Activated CD4-positive, alpha-beta T cell treated with anti-CD3 and anti-CD28 coated beads for 4 hours (primary cell): ENCODE measurements at places on chromosomes 1 and 21.

GRCh38 chr21:17784180-17784598, 35.0 kb downstream of the C21orf91 start:
- DNase-seq, result no peak

DNA sequence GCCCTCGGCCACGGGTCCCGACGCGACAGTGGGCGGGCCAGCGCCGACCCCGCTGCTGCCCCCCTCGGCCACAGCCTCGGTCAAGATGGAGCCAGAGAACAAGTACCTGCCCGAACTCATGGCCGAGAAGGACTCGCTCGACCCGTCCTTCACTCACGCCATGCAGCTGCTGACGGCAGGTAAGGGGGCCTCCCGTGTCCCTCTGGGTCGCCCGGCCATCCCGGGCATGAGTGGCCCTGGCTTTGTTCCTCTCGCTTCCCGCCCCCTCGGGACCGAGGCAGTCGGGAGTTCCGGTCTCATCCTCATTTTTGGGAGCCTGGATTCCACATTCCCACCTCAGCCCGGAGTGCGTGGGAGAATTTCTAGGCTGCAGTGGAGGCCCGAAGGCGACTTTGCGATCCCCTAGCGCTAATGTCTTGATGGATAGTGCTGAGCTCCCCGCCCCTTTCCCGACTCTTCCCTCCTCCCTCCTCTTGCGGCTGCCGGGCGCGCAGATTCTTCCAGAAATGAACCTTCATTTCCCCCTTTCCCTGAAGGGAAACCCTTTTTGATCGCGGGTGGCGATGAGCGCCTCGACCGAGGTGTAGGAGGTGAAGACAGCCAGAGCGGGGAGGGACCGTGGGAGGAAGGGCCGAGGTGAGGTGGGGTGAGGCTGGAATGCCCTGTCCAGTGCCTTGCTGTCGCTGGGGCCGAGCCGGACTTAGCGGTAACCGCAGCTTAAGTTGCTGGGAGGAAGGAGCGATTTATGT, 705 bp downstream of the KHDRBS1 start:
- peak; percentile 12 for DNase-seq

- no peak for DNase-seq
Observed at GRCh38 chr1:36067871-36068270, 16.0 kb upstream of the TEKT2 start.

DNA sequence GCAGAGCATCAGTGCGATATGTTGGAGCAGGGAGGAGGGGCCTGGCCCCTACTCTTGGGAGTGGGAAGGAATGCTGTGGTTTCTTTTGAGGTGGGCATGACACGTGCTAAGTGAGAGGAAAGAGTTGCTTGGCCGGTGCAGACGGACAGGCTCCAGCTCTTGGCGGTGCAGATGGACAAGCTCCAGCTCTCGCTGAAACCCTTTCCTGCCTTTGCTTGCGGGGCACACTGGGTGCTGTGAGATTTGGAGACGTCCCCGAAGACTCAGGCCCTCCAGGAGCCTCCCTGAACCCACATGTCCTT, 15.9 kb downstream of the PDXK start:
- no peak for DNase-seq

GRCh38 chr1:65357291-65357960, 48.1 kb downstream of the DNAJC6 start:
- DNase-seq, result no peak

DNA sequence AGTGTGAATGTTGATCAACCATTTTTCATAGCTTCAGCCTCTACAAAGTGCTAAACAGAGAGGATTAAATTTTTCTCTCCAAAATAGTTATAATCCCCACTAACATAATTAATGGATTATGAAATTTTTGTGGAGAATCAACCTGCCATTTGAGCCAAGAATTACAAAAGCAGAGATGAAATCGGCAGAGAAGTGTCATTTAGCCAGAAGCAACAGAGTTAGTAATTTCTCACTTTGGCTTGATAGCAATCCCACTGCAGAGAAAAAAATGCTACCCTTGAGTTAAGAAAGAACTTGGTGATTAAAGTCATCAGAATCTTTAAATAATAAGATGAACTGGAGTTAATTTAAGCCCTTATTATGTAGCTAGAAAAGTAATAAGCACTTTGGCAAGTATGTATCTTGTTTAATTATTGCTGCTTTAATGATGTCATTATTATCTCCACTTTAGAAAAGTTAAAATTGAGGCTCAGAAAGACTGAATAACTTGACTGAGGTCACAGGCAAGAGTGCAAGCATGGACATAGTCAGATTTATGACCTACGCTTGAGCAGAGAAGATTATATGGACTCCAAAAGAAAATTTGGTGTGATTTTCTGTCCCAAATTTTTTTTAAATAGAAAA, 37.3 kb downstream of the RGS4 start:
- no peak for DNase-seq

DNA sequence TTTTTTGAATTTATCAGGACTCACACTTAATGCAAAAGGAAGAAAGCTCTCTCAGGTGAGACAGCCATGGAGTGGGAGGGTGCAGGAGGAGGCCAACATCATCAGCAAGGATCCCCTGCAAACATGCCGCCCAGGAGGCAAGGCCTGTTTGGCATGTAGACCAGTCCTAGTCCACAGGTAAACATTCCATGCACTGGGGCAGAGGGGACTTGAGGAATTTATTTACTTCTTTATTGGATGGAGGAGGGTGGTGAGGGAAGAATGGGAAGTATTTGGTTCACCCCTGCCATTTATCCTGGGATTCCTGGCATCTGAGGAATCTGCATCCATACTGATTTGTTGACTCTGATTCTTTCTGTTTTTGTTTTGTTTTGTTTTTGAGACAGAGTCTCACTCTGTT, 1.5 kb upstream of the UQCRHL start:
- no peak for DNase-seq

GRCh38 chr1:201004732-201005131, 18.8 kb downstream of the KIF21B start:
- DNase-seq, result no peak

DNA sequence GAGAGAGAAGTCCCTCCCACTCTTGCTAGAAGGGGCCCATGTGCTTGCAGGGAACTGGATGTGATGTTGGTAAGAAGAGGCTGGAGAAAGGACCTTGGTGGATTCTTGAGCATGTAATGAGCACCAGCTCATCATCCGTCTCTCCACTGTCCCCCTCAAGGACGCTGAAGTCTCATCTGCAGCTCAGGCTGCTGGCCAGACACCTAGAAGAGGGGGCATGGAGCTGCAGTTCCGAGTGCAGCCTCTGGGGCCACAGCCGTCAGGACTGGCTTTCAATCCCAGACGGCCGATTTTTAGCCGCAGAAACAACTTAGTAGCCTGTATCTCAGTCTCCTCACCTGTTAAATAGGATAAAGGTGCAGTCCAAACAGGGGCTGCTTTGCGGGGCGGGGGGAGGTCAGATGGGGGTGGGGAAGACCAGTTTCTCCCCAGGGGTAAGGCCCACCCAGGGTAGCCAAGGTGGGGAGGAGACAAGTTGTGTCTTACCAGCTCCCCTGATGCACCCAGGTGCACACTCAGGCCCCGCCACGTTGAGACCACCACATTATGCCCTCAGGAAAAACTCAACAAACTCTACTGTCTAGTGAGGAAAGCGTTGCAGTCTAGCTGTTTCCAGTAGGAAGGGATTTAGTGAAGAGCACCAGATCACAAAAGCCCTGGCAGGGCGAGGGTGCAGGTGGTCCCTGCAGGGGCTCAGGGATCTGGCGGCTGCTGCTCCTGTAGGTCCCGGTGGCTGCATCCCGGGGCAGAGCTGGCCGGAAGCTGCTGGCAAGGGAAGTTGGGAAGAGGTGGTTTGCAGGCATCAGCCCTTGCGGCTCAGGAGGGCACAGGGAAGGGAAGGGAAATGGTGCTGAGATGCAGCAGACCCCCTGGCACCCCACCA, 29.5 kb downstream of the LDLRAP1 start:
- no peak for DNase-seq

GRCh38 chr1:248872752-248873408, 14.0 kb upstream of the ZNF692 start:
- peak; percentile 19 for DNase-seq

DNA sequence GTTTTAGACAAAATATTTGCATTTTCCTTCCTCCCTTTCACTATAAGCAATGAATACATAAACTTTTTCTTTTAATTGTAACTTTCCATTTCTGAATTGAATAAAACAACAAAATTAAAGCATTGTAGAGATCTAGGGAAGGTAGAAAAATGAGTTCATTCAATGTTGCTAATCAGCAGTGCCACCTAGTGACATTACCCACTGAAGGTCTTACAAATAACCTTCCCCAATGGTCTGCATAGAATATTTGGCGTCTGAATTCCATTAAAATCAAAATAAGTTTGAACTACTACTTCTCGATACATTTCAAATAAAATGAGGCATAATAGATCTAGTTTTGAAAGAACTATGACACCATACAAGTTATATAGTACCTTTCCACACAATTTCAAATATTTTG, 19.6 kb downstream of the FH start:
- DNase-seq, result no peak

DNA sequence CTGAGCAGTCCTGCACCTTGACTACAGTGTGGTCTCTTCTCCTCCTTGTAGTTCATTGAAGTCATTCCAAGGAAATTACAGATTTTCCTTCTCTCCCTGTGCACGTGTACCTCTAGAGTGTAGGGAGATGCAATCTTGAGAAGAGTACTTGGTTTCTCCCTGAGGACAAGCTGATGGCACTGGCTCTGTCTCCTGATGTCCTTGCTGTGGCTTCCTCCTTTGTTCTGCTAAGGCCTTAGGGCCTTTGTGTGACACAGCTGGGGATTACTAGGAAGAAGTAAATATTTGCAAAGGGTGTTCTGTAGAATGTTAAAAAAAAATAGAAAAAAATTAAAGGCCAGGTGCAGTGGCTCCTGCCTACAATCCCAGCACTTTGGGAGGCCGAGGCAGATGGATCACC, 66.2 kb upstream of the APOBEC4 start:
- DNase-seq, result no peak

GRCh38 chr1:65469889-65470340, 49.4 kb downstream of the LEPR start:
- DNase-seq, result no peak

DNA sequence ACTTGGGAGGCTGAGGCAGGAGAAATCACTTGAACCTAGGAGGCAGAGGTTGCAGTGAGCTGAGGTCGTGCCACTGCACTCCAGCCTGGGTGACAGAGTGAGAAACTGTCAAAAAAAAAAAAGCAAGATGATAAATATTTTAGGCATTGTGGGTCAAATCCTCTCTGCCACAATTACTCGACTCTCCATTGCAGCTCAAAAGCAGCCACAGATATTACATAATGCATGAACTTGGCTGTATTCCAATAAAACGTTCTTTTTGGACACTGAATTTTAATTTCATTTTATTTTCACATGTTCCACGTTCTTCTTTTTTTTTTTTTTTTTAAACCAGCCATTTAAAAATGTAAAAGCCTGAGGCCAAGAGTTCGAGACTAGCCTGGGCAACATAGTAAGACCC, 69.4 kb downstream of the TCP10L start:
- DNase-seq, result no peak

DNA sequence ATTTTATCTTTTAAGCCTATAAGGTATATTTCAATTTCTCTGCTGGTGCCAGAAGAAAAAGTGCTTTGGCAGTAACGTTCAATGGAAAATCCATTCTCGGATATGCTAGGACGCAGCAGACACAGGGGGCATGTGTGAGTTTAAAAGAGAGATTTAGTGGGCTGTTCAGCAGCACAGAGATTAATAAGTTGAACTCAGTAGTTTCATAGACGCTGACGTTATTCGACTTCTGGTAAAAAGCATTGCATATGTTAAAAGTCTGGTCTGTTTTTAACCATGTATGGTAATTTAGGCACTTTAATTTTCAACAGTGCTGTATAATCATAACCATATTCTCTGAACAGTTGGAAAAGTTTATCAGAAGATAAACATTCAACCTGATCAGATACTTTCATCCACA, 99.6 kb downstream of the ATP6V1G3 start:
- DNase-seq, result no peak

DNA sequence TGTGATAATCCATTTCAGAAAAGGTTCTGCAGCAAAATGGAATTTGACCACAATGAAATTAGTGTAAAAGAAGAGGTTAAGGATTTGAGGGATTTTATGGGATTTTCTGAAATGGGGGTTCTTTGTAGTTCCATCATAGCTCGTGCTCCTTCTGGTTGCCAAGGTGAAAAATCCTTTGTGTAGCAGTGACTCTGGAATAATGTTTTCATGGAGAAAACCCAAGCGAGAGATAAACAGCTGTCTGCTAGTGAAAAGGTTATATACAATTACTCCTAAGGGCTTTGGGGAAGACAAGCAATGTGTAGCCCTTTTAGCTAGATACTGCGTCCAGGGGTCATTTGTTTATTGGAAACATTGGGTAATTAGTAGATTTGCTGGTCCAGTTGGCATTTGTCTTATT, 453.2 kb upstream of the DEPDC1 start:
- DNase-seq, result no peak

DNA sequence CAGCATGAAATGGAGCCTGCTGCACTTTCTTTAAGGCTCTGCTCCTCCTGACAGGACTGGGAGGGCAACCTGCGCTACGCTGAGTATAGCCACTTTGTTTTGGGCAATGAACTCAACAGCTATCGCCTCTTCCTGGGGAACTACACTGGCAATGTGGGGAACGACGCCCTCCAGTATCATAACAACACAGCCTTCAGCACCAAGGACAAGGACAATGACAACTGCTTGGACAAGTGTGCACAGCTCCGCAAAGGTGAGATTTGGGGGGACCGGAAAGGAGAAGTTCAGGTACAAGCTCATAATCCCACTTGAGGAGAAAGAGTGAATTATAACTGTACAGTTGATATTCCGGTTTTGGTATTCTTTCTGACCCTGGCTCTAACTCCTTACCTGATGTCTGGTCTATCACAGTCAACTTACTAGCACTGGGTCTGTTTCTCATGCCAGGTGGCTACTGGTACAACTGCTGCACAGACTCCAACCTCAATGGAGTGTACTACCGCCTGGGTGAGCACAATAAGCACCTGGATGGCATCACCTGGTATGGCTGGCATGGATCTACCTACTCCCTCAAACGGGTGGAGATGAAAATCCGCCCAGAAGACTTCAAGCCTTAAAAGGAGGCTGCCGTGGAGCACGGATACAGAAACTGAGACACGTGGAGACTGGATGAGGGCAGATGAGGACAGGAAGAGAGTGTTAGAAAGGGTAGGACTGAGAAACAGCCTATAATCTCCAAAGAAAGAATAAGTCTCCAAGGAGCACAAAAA, 5.4 kb downstream of the ANGPTL7 start:
- DNase-seq, result no peak

DNA sequence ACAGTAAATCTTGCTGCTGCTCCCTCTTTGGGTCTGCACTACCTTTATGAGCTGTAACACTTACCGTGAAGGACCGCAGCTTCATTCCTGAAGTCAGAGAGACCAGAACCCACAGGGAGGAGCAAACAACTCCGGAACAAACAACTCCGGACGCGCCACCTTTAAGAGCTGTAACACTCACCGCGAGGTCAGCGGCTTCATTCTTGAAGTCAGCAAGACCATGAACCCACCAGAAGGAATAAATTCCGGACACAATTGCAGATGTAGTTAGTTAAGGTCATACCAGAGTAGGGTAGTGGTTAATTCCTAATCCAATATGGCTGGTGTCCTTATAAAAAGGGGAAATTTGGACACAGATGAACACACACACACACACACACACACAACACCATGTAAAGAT, 37.7 kb downstream of the VTCN1 start:
- no peak for DNase-seq

- DNase-seq, result no peak
Observed at GRCh38 chr1:183646776-183647175, 6.3 kb downstream of the APOBEC4 start.
